Pulmonary artery endothelial cell (primary cell): ENCODE measurements at places on chromosomes 12 and 14.

DNA sequence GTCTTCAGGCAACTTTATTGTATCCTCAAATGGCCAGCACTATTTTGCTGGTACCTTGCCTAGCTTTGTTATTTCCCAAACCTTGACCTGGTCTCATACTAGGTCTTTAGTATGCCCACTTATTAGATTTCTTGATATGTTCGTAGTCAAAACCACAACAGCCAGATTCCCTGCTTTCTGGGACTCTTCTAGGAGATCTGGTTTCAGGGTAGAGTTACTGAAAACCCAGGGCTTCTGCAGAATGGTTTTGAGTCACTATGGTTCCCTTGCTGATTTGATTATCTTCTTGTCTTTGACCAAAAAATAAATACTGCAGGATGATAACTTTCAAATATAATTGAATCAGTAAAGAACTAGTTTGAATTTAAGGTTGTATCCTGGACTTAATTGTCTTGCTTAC lies 211.2 kb downstream of the FUT8 start:
- no peak for DNase-seq

GRCh38 chr14:80491650-80492049 lies 280.3 kb upstream of the DIO2 start:
- DNase-seq = no peak

DNA sequence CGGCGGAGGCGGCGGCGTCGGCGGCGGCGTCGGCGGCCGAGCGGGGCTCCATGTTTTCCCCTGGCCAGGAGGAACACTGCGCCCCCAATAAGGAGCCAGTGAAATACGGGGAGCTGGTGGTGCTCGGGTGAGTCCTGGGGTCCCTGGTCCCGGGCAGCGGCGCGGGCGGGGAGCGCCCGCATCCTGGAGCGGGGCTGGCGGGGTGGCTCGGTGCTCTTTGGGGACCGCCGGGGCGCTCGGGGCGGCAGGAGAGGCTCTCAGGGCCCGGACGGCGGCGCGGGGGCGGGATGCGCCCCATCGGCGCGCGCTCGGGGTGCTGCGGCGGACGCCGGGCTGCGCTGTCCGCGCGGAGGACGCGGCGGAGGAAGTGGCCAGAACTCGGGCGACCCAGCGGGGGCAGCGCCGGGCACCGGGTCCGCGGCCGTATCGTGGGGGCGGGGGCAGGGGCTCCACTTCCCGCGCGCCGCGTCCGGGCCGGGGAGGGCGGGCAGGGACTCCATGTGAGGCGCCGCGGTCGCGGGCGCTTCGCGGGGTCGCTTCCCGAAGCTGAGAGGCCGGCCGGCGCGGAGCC lies 485 bp downstream of the PELI2 start:
- DNase-seq = no peak

DNA sequence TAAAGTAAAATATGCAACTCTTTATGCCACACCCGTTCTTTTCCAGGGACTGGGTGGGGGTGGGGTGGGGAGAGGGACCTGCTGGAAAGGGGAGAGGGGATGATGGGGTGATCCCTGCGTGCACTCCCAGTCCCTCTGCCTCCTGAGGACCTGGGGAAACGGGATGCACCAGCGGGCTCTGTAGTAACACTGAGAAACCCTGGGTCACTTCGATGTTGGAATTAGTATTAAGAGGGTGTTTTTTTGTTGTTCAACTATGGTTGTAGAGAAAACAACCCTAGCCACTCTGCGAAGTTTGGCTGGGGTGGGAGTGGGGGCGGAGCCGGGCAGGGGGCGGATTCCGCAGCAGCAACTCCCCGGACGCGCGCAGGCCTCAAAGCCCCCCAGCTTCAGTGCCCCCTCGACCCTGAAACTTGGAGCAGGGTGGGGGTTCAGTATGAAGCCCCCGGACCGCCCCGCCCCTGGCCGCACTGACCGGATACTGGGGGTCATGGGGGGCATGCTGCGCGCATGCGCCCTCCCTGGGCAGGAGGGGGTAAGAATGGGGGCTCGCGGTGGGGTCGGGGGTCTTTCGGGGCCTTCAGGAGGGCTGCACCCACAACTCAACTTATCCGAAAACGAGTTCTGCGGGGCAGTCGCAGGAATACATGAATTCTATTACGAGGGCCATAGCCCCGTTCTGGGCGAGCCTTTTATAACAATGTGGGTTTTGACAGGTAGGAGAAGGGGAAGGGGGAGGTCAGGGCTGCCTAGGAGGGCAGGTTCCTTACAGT lies 1.3 kb upstream of the ARHGEF25 start:
- no peak for DNase-seq

- DNase-seq = no peak
Observed at GRCh38 chr12:92341065-92341668, 195.5 kb upstream of the BTG1 start.

GRCh38 chr12:57370696-57371095 lies 60.1 kb downstream of the R3HDM2 start:
- DNase-seq = no peak

- peak; percentile 53 for DNase-seq
Observed at GRCh38 chr14:24310646-24311604, at the start of gene LTB4R. TSS of gene LTB4R (plus strand) at chr14:24311502. CDS start at chr14:24315652, 4,150 bp downstream.
